ENCODE measurements at places on chromosomes 5 and 9.

- DNase-seq, result no peak
These were observed 72.8 kb upstream of the MTAP start for GRCh38 chr9:21729648-21730047.

- peak; percentile 61 for DNase-seq
These were observed 94.4 kb upstream of the IL6ST start for GRCh38 chr5:56088967-56089829.

DNA sequence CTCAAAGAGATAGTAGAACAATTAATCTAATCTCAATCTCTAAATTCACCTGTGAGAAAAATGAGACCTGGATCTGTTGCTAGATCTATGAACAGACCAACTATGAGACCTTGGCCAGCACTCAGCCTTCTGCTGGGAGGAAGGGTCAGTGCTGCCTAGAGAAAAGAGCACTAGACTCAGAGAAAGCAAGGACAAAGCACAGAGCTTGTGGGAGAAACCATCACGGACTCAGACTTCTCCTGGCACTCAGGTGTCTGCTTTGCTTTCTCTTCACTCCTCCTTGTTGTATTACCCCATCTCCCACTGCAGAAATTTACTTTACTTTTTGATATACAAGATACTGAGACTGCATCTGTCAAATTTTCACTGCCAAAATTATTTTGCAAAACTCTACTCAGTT is 890.0 kb upstream of the NUDT12 start:
- DNase-seq, result no peak

DNA sequence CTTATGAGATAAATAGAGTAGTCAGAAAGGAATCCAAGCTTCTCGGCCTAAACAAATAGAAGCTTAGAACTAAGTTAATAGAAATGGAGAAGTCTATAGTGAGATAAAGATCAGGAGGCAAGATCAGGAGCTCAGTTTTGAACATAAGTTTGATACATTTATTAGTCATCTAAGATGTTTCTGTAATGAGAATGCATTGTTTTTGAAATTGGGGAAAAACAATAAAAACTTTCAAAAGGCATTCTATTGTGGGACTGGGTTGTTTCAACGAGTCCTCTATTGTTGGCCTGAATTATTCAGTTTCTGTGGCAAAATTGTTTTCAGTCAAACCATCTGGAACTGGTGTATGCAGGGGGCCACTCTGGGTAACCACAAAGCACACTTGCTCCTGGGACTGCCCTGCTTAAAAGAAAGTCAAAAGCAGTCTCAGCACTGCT is 181.0 kb upstream of the CLINT1 start:
- no peak for DNase-seq

DNA sequence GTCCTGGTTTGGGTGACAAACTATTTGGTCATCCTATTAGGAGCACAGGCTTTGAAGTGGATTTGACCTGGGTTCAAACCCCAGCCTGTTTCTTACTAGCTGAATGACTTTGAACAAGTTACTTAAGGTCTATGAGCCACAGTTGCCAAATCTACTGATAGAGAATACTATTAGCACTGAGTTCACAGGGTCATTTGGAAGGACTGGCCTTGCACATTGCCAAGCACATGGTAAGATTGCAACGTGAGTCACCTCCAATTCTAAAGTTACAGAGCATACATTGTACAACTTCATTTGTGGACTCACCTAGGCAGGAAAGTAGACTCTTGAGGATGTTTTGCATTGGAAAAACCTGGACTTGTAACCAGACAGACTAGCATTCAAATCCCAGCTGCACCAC is 38.9 kb downstream of the MFAP3 start:
- peak; percentile 43 for DNase-seq

DNA sequence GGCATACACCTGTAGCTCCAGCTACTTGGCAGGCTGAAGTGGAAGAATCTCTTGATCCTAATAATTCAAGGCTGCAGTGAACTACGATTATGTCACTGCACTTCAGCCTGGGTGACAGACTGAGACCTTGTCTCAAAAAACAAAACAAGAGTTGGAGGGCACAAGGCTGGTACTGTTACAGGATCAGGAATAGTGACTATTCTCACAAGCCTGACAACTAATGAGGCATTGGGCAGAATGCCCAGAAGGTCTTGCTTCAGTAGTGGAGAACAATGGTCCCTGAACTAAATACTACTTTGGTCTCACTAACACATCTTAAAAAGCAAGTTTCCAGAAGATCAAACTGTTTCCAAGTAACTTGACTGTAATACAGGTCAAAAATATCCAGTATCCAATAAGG is 182.9 kb upstream of the RFX3 start:
- DNase-seq, result no peak

- DNase-seq, result no peak
These were observed 6.3 kb downstream of the EDIL3 start for GRCh38 chr5:84378420-84378819.
